ENCODE measurements at places on chromosomes 2 and 18.

DNA sequence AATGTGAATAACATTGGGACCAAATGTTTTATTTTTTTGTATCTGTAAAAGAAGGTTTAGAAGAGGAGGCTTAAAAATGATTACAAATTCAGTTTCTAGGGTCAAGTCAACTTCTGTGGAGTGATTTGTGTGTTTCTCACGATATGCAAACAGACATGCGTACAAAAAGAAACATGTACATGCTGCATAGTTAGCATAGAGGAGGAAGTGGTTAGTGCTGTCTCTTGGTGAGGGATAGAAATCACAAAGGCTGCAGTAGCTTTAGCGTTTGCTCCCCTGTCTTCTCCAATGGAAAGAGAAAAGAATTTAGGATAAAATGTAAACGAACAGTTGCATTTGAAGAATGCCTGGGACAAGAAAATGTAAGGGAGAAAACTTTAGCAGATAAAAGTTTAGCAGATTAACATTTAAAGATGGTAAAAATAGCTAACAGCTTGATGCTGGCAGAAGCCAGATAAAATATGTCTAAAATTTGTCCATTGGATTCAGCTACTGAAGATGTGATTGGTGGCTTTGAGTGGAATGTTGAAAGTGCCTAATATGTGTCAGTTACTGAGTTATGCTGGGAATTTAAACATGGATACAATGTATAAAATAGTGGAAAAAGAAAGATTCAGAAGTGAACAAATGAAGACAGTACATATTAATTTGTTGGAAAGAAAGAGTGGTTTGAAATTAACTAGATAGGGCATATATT lies 44.9 kb downstream of the MALT1 start:
- DNase-seq: no peak

GRCh38 chr2:60273836-60274235 lies 279.6 kb downstream of the BCL11A start:
- DNase-seq: no peak

GRCh38 chr18:10481831-10482230 lies 27.4 kb downstream of the APCDD1 start:
- no peak for DNase-seq

- DNase-seq: no peak
Measured at GRCh38 chr2:218832081-218832480, 478 bp upstream of the PRKAG3 start.

DNA sequence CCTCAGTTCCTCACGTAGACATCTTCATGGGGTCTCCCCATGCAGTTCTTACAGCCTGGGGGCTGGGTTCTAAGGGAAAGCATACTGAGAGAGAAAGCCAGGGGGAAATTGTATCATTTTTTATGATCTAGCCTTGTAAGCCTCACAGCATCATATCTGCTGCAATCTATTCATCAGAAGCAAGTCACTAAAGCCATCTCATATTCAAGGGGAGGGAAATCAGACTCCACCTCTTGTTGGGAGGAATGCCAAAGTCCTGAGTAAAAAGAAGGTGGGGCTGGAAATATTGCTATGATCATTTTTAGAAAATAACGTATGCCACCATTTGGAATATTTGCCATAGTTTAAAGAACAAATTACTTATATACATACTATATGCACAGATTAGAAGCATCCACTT lies 304.6 kb downstream of the TXNL1 start:
- no peak for DNase-seq

DNA sequence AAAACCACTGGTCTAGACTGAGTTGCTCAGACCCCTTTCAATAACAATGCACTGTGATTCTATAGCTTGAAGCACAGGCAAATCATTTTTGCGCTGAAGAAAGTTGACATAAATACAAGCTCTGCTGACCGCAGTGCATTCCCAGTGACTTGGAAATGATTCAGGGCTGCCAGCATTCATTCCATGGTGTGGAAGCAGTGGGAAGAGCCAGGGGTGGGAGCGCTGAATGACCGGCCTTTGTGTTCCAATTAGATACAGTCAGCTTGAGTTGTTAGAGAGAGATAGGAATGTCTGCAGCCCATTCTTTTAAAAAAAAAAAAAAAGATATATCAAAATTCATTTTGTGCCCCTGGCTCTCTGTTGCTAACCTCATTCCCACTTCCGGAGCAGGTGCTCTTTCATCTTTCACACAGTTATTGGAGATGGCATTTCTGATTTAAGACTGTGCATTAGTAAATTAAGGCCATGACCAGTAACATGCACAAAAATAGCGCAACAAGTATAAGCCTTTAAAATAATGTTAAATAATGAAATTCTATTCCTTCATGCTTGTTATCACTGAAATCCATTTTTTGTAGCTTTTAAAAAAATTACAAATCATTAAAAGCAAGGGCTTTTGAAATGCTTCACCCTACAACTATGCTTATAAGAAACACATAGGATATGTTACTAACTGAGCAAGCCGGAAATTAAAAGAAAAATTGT lies 59.4 kb upstream of the CTLA4 start:
- DNase-seq: no peak

DNA sequence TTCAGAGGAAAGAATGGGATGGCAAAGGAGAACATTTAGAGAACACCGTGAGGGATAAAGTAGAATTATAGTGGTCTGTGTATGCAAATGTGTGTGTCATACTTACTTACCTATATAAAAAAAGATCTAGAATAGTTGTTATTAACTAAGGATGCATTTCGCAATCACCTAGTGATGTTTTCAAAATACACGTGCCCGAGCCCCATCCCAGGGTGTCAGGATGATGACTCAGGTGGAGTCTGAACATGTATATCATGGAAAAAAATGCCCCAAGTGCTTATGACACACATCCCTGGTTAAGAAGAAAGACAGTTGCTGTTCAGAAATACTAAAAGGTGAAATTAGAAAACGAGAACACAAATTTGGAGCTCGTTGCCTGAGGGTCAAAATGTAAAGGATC lies 109.0 kb downstream of the CERS6 start:
- DNase-seq: no peak

DNA sequence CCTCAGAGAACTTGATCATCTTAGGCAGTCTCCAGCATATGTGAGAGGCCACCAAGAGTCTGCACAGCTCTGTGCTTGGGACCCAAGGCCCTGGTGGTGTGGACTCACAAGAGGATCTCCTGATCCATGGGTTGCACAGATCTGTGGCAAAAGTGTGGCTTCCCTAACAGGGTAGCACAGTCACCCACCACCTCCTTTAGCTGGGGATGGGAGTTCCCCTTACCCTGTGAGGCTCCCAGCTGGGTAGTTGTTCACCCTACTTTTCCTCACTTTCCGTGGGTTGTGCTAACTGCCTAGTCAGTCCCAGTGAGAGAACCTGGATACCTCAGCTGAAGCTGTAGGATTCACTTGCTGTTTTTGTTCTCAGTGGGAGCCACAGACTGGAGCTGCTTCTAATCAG lies 123.7 kb downstream of the FTCDNL1 start:
- no peak for DNase-seq

- no peak for DNase-seq
Measured at GRCh38 chr2:64404743-64405142, 49.2 kb upstream of the LGALSL start.

DNA sequence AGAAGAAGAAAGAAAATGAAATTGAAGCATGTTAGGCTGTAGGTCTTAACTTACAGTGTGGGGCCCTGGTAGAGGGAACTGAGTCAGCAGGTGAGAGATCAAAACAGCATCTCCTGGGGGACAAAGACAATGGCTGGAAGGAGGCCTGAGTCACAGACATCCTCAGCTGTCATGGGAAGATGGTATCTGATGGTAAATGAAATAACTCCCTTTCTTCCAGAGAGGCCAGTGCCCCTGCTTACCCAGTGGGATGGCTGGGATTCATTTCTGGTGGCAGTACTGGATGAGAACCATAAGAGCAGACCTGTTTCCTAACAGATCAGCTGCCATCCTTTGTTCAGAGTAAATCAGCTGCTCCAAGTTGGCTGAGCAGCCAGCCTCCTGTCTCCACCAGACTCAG lies 251.3 kb upstream of the EPAS1 start:
- no peak for DNase-seq

GRCh38 chr18:57856557-57857280 lies 53.6 kb upstream of the ATP8B1 start:
- DNase-seq: no peak

DNA sequence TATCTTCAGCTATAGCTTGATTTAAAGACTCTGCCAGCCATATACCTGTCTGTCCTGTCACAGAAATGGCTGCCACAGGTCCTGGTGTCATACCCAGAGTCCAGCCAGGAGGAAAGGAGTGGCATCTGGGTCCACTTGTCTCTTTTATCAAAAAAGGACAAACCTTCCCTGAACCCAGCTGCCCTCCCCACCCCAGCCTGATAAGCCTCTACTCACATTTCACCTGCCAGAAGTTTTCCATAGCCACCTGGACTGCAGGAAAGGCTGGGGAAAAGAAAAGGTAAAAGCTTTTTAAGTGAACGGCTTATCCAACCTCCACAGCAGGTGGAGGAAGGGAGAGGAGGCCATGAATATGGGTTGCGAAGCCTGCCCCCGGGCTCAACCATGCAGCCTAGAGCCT lies 32.8 kb downstream of the TMEM163 start:
- DNase-seq: no peak

- no peak for DNase-seq
Measured at GRCh38 chr2:128305555-128306080, 13.1 kb downstream of the HS6ST1 start.

All from activated CD4-positive, CD25-positive, alpha-beta regulatory T cell (primary cell).